Stimulated activated CD8-positive, alpha-beta memory T cell treated with anti-CD3 and anti-CD28 coated beads, Interleukin-12 subunit alpha, Interleukin-12 subunit beta, amount 100 ng/mL, for 4 hours (primary cell): ENCODE measurements at places on chromosomes 7 and 10.

DNA sequence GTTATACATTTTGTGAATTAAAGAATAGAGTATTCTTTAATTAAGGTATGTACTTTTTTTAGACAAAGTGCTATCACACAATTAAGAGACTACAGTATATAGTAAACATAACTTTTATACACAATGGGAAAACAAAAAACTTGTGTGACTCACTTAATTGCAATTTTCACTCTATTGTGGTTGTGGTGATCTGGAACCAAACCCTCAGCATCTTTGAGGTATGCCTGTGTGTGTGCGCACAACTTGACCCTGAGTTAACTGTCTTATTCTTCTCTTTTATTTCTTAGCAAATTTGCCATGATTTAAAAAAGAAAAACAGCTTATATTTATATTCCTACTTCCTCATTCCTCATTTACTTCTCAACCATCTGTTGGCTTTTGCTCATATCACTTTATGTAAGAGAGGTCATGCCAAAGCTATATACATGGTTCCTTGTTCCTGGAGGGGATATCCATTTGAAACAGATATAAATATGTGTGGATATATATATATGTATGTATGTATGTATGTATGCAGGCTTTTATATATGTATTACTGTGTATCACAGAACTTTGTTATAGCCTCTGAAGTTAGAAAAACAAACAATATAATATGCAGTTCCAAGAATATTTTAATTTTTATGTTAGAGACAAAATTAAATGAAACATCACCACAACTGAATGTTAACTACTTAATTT, 259.5 kb upstream of the HGF start:
- no peak for DNase-seq

- DNase-seq, result no peak
Observed at GRCh38 chr10:93190372-93190771, 116.7 kb downstream of the CYP26A1 start.

GRCh38 chr10:113594652-113595051, 41.8 kb downstream of the HABP2 start:
- DNase-seq, result no peak

- DNase-seq, result no peak
Observed at GRCh38 chr10:61981460-61981859, 80.0 kb downstream of the ARID5B start.

GRCh38 chr7:153920126-153920525, 132.1 kb upstream of the DPP6 start:
- DNase-seq, result no peak

GRCh38 chr7:98568891-98569290, 48.2 kb upstream of the NPTX2 start:
- DNase-seq, result no peak

- DNase-seq, result no peak
Observed at GRCh38 chr10:79339266-79339665, 8.0 kb upstream of the PPIF start.

DNA sequence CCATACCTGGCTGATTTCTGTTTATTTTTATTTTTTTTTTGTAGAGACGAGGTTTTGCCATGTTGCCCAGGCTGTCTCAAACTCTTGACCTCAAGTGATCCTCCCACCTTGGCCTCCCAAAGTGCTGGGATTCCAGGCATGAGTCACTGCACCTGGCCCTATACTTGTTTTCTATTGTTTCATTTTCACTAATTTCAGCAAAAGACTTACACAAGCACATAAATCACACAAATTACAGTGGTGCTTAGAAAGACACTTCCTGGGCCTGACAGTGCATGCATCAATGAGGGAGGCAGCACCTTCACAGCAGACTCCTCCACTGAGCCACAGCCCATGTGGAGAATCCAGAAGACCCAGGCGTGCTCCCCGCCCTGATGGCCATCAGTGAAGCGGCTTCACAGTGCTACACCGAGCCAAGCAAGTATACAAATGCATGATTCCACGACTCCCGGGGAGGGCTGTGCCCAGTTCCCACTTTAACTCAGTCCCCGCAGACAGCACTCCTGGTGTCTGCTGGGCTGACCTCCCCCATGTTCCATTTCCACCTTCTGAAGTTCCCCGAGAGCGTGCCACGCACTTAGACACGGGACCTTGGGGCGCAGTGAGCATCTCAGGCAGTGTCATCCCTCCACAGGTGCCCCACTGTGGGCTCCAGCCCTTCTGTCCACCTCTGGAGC, 20.6 kb downstream of the PITRM1 start:
- DNase-seq, result no peak
